ENCODE measurements at places on chromosomes 6 and 20.

DNA sequence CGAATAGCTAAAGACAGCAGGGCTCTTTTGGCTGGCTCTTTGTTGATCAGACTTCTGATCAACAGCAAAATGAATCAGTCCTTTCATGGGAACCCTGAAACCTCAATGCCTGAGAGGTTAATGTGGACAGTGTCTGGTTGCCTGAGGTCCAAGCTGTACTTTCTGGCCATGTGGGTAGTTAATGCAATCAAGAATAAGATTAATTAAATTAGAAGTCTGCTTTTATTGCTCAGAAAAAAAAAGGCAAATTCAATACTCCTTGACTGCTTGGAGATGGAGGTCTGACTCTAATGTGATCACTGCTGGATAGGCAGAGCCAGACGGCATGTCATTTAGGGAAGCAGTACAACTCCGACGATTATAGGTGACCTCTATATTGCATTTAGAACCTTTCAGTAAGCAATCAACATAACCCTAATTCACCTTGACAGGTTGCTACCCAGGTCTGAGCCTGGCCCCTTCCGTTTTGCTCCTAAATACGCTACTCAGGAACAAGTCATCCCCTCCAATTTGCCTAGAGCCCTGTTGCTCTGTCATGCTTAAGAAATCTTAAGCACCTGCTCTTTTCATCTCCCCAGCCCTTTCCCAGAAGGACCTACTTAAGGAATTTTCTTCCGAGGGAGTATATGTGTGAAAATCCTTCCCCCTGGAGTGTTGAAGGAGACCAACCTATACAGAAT, 370.0 kb upstream of the SPTLC3 start:
- DNase-seq = no peak

DNA sequence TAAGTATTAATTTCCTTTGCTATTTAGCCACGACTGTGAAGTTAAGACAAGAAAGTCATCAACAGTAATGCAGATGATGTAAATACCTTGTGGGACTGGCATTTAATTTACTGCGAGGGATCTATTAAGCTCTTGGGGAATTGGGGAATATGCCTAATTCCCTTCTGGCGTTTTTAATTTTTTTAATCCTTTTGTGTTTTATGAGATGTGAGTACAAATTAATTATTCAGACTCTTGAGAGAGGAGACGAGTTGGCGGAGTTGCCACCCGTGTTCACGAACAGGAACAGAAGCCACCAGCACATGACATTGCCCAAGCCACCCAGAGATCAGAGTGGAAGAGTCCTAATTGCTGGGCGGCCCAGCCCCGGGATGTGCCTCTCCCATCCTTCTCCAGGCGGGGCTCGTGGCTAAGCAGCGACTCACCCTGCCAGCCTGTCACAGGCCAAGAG, 533 bp upstream of the CRYBG1 start:
- DNase-seq = no peak

DNA sequence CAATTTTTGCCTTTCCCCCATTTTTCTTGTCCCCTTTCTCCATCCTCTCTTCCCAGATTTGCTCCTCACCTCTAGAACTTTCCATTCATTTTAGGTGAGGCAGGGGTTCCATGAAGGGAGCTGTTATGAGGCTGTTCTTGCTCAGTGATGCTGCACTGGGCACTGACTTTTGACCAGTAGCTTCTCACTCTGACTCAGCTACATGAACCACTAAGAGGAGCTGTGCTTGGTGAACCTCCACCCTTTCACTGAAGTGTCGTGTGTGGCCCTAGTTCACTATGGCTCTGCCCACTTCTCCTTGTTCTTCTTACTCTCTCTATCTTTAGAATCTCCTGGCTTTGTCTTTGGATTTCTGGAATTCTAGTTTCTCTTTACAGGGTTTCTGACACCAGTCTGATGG, 307.1 kb upstream of the RNF24 start:
- DNase-seq = no peak

- DNase-seq = no peak
Measured at GRCh38 chr6:29641430-29642148, 8.6 kb upstream of the GABBR1 start.

GRCh38 chr20:50577175-50578018, 67.2 kb downstream of the PTPN1 start:
- DNase-seq = no peak

- no peak for DNase-seq
Measured at GRCh38 chr6:81331526-81331925, 421.0 kb downstream of the TENT5A start.

GRCh38 chr6:68094070-68094469, 541.0 kb upstream of the ADGRB3 start:
- no peak for DNase-seq

- no peak for DNase-seq
Measured at GRCh38 chr6:113998811-113999210, 27.9 kb upstream of the HDAC2 start.

DNA sequence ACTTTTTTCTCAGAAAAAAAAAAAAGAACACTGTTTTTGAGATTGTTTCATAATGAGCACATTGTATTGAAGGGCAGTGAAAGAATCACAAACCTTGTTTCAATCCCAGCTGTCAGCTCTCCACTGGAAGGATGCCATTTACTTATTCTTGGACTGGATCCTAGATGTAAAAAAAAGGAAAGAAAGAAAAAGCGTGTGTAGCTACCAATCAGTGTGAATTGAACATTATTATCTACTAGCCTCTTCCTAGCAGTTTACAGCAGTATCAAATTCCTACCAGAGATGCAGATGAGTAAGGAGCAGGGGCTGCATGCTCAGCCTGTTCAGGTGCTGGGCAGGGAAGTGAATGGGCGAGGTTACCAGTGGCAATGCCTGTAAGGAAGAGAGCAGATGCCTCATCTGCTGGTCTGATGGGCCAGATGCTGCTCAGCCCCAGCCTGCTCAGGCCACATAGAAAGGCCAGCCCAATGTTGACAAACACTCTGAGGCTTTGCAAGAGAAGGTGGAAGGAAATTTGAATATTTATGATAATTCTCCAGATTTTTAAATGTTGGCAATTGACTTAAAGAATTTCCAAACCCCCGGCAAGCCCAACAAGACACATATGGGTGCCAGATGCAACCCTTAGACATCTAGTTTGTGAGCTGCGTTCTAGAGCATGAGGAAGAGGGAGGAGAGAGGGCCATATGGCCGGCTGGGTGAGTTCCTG, 189.5 kb downstream of the IBTK start:
- DNase-seq = no peak

DNA sequence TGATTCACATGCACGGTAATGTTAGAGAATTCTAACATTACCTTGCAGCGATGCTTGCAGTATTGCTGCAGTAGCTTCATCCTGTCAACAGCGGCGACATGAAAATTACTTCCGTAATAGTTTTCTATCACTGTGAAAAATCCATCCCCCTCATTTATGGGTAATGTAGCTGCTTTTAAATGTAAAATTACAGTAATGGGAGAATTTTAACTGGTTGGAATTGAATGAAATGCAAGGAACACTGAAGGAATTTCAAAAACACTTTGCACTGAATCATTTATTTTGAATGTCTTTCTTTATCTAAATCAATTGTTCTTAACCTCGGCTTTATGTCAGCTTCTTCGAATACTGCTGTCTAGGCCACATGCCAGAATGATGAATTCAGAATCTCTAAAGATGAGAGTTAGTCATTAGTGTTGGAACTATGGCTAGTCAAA, 102.4 kb upstream of the HIVEP1 start:
- no peak for DNase-seq

GRCh38 chr20:59398537-59399205, 98.3 kb downstream of the EDN3 start:
- no peak for DNase-seq

- DNase-seq = no peak
Measured at GRCh38 chr6:146154197-146154596, 125.3 kb downstream of the GRM1 start.

- no peak for DNase-seq
Measured at GRCh38 chr6:134343066-134343465, 25.2 kb upstream of the SGK1 start.

- DNase-seq = no peak
Measured at GRCh38 chr6:24524329-24524728, 29.6 kb downstream of the ALDH5A1 start.

DNA sequence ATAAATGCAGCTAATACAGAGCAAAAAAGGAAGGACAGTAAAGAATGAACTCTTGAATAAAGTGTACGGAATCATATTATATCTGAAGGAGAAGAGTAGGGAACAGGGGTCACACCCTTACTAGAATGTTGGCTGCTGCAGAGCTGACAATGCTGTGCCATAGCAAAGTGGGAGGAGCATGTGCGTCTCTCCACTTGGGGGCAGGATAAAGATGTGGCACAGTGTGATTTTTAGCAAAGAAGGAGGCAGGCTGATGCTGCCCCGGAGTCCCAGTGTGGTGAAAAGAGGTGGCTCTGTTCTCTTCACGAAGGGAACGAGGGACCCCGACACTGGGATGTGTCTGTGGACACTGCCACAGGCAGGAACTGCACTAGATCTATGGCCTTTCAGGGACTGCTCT, 67.5 kb downstream of the INSM1 start:
- no peak for DNase-seq

DNA sequence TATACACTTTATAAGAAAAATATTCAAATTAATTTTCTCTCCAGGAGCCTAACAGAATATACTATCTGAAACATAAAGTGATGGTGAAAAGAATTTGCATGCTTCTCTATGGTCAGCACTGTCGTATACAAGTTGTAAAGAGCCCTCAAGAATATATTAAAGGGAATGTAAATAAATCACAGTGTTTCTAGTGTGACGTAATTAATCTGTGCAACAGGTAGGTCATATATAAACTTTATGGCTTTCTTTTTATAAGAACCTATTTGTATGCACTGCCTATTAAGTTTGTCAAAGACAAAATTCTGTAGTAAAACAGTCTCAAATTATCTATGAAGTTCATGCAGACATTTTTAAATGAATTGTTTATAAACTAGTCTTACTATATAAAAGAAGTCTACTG, 347.9 kb upstream of the EYS start:
- no peak for DNase-seq

GRCh38 chr6:143540192-143540591, 28.7 kb upstream of the FUCA2 start:
- no peak for DNase-seq

DNA sequence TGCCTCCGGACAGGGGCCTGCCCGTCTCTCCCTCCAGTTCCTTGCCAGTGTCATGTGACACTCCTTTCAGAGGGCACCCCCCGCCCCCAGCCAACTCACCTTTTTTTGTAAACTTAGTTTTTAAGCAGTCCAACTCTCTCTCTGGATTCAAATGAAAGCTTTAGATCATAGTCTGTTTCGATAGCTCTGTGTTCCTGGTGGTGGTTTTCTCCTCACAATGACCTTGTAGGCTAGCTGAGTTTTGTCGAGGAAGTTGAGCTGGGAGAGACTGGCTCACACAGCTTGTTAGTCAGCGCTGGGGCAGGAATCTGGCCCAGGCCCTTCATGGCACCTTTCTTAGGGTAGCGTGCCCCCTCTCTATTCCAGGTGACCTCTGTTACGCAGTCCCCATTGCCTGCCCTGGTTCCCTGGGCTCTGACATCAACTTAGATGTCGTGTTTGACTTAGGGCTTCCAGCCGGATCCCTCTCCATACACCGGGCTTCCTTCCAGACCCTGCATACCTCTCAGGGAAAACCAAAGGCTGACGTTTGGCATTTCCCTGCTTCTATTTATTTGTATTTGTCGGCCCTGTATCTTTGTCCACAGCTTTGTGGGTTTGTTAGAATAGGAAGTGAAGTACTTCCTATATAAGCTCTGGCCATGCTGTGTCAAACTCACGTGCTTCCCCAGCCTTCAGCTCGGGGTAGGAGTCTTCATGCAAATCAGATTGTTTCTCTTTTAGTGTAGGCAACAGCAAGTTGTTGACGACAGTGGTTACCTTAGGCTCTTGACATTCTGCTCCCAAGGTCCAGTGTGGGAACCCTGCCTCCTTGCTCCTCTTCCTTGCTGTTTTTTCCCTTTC, 12.7 kb downstream of the IGF2R start:
- DNase-seq = no peak

GRCh38 chr20:49091104-49091503, 45.0 kb downstream of the CSE1L start:
- no peak for DNase-seq

- no peak for DNase-seq
Measured at GRCh38 chr6:139395891-139396301, 21.4 kb upstream of the CITED2 start.

- no peak for DNase-seq
Measured at GRCh38 chr6:166025149-166025898, 142.3 kb downstream of the TBXT start.

- DNase-seq = no peak
Measured at GRCh38 chr20:48586730-48587129, 241.1 kb downstream of the PREX1 start.

DNA sequence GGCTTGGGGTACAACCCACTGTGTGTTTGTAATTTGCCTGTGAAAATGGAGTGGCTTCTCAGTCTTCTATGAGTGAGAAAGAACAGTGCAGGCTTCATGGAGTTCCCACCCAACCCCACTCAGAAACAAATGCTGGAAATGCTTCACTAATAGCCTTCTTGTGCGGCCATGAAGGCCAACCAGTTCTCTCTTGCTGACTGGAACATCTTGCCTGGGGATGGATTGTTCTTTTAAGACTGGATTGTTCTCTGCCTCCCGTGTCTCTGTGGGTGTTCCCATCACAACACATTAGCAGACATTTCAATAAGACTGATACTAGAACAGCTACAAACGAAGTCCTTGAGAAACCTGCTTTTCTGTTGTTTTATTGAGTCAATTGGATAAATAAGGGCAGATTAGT, 110.6 kb downstream of the PPP1R14C start:
- no peak for DNase-seq

- DNase-seq = no peak
Measured at GRCh38 chr20:43690943-43691598, 24.2 kb downstream of the MYBL2 start.

DNA sequence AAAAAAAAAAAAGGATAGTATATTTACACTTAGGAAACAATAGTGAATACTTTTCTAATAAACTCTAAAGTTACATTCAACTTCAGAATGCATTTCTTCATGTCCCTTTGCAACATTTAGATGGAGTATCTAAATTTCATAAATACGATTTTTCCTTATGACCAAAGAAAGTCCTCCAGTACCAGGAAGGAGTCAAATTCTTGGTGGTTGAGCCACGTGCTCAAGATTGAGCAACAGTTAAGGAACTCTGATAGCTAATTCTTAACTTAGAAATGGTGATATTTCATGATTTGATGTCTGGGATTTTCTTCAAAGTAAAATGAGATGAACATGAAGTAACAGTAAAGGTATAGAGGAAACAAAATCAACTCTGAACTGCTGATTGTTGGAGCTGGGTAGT, 92.7 kb downstream of the SASH1 start:
- no peak for DNase-seq

Data from activated CD4-positive, alpha-beta T cell treated with anti-CD3 and anti-CD28 coated beads for 24 hours (primary cell).